Stomach (tissue), 19 donors: ENCODE measurements at places on chromosomes 16 and 17. TPM values are rescaled to one million over a fixed set of nuclear protein-coding genes. Genes with fewer than 3 reads are reported as not detected.

GRCh38 chr16:81549547-81550431, 105.2 kb downstream of the CMIP start:
- peaks cover 44% of the 10 kb centered on the region for H3K4me1 ChIP-seq
- DNase-seq, result no peak
- no peak overlapping the region for H3K27ac ChIP-seq

- DNase-seq, result no peak
- H3K27me3 ChIP-seq, result no peaks in the 10 kb centered on the region
- H3K4me3 ChIP-seq, result no peak overlapping the region
- H3K36me3 ChIP-seq, result peaks cover 97% of the 10 kb centered on the region
Measured at GRCh38 chr16:88628512-88628974, 9.8 kb upstream of the IL17C start.

GRCh38 chr16:3797473-3797872, 80.1 kb upstream of the TRAP1 start:
- peaks cover 9% of the 10 kb centered on the region for H3K36me3 ChIP-seq
- no peak overlapping the region for H3K27ac ChIP-seq
- no peak for DNase-seq
- H3K27me3 ChIP-seq, result no peaks in the 10 kb centered on the region
- H3K4me3 ChIP-seq, result no peak overlapping the region
- peaks cover 29% of the 10 kb centered on the region for H3K4me1 ChIP-seq

GRCh38 chr17:45228763-45229539, 7.3 kb downstream of the FMNL1 start:
- peak; percentile 70 for DNase-seq
- no peak overlapping the region for H3K4me3 ChIP-seq
- H3K4me1 ChIP-seq, result peaks cover 66% of the 10 kb centered on the region
- H3K27me3 ChIP-seq, result no peaks in the 10 kb centered on the region
- peak overlapping the region; percentile 92 for H3K27ac ChIP-seq

GRCh38 chr17:28331891-28332420, 3.3 kb downstream of the IFT20 start:
- H3K4me1 ChIP-seq, result peaks cover 46% of the 10 kb centered on the region
- no peak overlapping the region for H3K4me3 ChIP-seq
- no peak overlapping the region for H3K27ac ChIP-seq
- H3K36me3 ChIP-seq, result peaks cover 52% of the 10 kb centered on the region
- peak; percentile 14 for DNase-seq

- DNase-seq, result no peak
- no peaks in the 10 kb centered on the region for H3K36me3 ChIP-seq
- H3K27ac ChIP-seq, result no peak overlapping the region
- H3K4me1 ChIP-seq, result no peaks in the 10 kb centered on the region
Measured at GRCh38 chr16:28504707-28505404, 1.8 kb downstream of the IL27 start.

GRCh38 chr16:83100679-83101078, 473.9 kb downstream of the CDH13 start:
- no peaks in the 10 kb centered on the region for H3K4me1 ChIP-seq
- H3K4me3 ChIP-seq, result no peak overlapping the region
- DNase-seq, result no peak
- H3K27me3 ChIP-seq, result no peaks in the 10 kb centered on the region
- H3K27ac ChIP-seq, result no peak overlapping the region

GRCh38 chr17:27888945-27889344, 4.2 kb downstream of the LYRM9 start:
- no peak overlapping the region for H3K27ac ChIP-seq
- H3K36me3 ChIP-seq, result no peaks in the 10 kb centered on the region
- peak; percentile 40 for DNase-seq
- H3K4me1 ChIP-seq, result peaks cover 22% of the 10 kb centered on the region
- H3K4me3 ChIP-seq, result no peak overlapping the region

GRCh38 chr16:30065943-30066760, 592 bp downstream of the ALDOA start:
- peaks cover 63% of the 10 kb centered on the region for H3K4me1 ChIP-seq
- no peak for DNase-seq
- H3K27ac ChIP-seq, result peak overlapping the region; percentile 93

- H3K27me3 ChIP-seq, result no peaks in the 10 kb centered on the region
- no peak overlapping the region for H3K27ac ChIP-seq
- no peaks in the 10 kb centered on the region for H3K4me1 ChIP-seq
- no peak for DNase-seq
Measured at GRCh38 chr16:12613131-12613991, 190.3 kb downstream of the CPPED1 start.

- H3K27me3 ChIP-seq, result no peaks in the 10 kb centered on the region
- H3K36me3 ChIP-seq, result no peaks in the 10 kb centered on the region
- peaks cover 29% of the 10 kb centered on the region for H3K4me1 ChIP-seq
- H3K4me3 ChIP-seq, result no peak overlapping the region
Measured at GRCh38 chr17:37717627-37718323, 27.1 kb downstream of the HNF1B start.

- peak; percentile 19 for DNase-seq
- peak overlapping the region; percentile 63 for H3K27ac ChIP-seq
- no peaks in the 10 kb centered on the region for H3K36me3 ChIP-seq
- H3K27me3 ChIP-seq, result no peaks in the 10 kb centered on the region
- H3K4me3 ChIP-seq, result peak overlapping the region; percentile 46
Measured at GRCh38 chr16:67392301-67393059, 818 bp downstream of the TPPP3 start.

GRCh38 chr16:17372386-17372785, 98.4 kb downstream of the XYLT1 start:
- no peak for DNase-seq
- H3K27me3 ChIP-seq, result no peaks in the 10 kb centered on the region
- H3K4me3 ChIP-seq, result no peak overlapping the region
- peaks cover 37% of the 10 kb centered on the region for H3K4me1 ChIP-seq
- no peak overlapping the region for H3K27ac ChIP-seq
- H3K36me3 ChIP-seq, result no peaks in the 10 kb centered on the region

- no peak overlapping the region for H3K27ac ChIP-seq
- H3K4me3 ChIP-seq, result no peak overlapping the region
- peaks cover 12% of the 10 kb centered on the region for H3K27me3 ChIP-seq
- H3K36me3 ChIP-seq, result no peaks in the 10 kb centered on the region
Measured at GRCh38 chr16:86010680-86011141, 111.7 kb downstream of the IRF8 start.

DNA sequence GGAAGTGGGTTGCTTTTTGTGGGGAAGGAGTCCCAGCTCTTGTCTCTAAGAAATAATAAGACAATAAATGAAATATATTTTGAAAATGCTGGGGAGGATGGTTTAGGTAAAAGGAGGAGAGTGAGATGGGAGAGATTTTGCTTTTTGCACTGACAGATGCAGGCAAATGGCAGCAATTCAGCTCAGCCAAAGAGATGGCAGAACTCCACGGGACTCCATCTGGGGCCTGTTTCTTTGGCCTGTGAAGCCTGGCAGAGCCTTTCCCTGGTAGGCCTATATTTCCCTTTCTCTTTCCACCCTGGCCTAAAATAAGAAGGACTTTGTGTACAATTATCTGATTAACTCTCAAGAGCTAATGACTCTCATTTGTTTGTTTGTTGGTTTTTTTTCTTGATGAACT, 1525.1 kb downstream of the CDH11 start:
- no peak for DNase-seq
- H3K4me3 ChIP-seq, result no peak overlapping the region
- no peaks in the 10 kb centered on the region for H3K36me3 ChIP-seq
- no peak overlapping the region for H3K27ac ChIP-seq

GRCh38 chr16:71426069-71426879, 15.6 kb downstream of the TLE7 start:
- no peak overlapping the region for H3K27ac ChIP-seq
- no peaks in the 10 kb centered on the region for H3K4me1 ChIP-seq
- H3K27me3 ChIP-seq, result peaks cover 6% of the 10 kb centered on the region
- H3K4me3 ChIP-seq, result no peak overlapping the region
- DNase-seq, result peak; percentile 48

- no peaks in the 10 kb centered on the region for H3K27me3 ChIP-seq
- H3K4me1 ChIP-seq, result no peaks in the 10 kb centered on the region
- H3K27ac ChIP-seq, result no peak overlapping the region
- H3K4me3 ChIP-seq, result no peak overlapping the region
Measured at GRCh38 chr16:24139282-24139681, 116.9 kb upstream of the CACNG3 start.

DNA sequence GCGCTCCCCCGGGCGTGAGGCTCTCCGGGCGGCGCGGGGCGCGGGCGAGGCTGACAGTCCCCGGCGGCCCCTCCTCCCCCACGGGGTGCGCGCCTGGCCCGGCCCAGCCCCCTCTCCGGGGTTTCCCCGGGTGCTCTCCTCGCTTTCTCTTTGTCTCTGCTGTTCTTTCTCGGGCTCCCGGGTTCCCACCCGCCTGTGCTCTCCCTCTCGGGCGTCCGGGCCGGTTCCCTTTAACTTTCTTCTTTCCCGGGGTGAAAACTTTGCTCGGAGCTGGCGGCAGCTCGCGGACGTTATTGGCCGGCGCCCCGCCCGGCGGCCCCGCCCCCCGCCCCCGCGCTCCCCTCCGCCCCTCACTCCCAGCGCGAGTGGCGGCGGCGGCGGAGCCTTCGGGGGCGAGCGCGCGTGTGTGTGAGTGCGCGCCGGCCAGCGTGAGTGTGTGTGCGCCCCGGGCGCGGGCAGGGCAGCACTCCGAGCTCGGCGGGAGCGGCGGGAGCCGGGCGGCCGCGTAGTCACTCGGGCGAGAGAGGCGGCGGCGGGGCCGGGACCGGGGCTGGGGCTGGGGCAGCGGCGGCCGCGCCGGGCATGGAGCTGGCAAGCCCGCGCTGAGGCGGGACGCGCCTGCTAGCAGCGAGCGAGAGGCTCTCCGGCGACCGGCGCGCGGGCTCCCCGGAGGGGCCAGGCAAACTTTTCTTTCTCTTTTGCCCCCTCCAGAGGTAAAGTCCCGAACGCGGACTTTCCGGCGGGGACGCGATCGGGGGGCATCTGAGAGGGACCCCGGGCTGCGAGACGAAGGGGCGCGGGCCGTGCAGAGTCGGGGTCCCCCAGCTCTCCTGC, at the start of gene NTN1:
NTN1 (plus strand) TSS at position 353 of the 834 bp plus-strand sequence. CDS start 864 bp downstream, outside the sequence.
- peak within 1 kb of the TSS; percentile 57 for H3K4me3 ChIP-seq
- DNase-seq, result peak; percentile 52
- no peaks in the 10 kb centered on the region for H3K36me3 ChIP-seq
- peaks cover 23% of the 10 kb centered on the region for H3K4me1 ChIP-seq

- H3K27ac ChIP-seq, result no peak overlapping the region
- no peaks in the 10 kb centered on the region for H3K27me3 ChIP-seq
- H3K36me3 ChIP-seq, result no peaks in the 10 kb centered on the region
- DNase-seq, result no peak
- H3K4me3 ChIP-seq, result no peak overlapping the region
Measured at GRCh38 chr16:19776147-19776546, 58.1 kb downstream of the IQCK start.

DNA sequence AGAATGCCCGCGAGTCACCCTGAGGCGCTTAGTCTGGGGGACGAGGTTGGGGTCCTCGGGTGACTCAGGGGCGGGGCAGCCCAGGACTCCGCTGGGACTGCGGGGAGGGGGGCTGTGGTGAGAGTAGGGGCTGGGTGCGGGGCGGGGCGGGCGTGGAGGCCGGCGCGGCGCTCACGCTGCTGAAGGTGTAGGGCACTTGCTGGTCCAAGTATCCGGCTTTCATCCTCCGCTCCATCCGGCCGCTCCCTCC, 832 bp downstream of the ETV4 start:
- H3K36me3 ChIP-seq, result no peaks in the 10 kb centered on the region
- peak overlapping the region; percentile 40 for H3K27ac ChIP-seq
- H3K4me1 ChIP-seq, result peaks cover 39% of the 10 kb centered on the region
- peak overlapping the region; percentile 56 for H3K4me3 ChIP-seq
- no peak for DNase-seq

GRCh38 chr17:5419959-5420653, at the start of gene RPAIN:
Gene RPAIN, plus strand, starts transcription at chr17:5420182. Its CDS starts 29 bp downstream, at chr17:5420211.
- peak within 1 kb of the TSS; percentile 92 for H3K27ac ChIP-seq
- DNase-seq, result peak; percentile 88
- peak within 1 kb of the TSS; percentile 88 for H3K4me3 ChIP-seq
- H3K27me3 ChIP-seq, result no peaks in the 10 kb centered on the region
- H3K36me3 ChIP-seq, result peaks cover 58% of the 10 kb centered on the region

- peaks cover 4% of the 10 kb centered on the region for H3K4me1 ChIP-seq
- H3K4me3 ChIP-seq, result no peak overlapping the region
- H3K27ac ChIP-seq, result no peak overlapping the region
- DNase-seq, result no peak
- H3K27me3 ChIP-seq, result no peaks in the 10 kb centered on the region
Measured at GRCh38 chr16:48225456-48225855, 18.6 kb upstream of the LONP2 start.

DNA sequence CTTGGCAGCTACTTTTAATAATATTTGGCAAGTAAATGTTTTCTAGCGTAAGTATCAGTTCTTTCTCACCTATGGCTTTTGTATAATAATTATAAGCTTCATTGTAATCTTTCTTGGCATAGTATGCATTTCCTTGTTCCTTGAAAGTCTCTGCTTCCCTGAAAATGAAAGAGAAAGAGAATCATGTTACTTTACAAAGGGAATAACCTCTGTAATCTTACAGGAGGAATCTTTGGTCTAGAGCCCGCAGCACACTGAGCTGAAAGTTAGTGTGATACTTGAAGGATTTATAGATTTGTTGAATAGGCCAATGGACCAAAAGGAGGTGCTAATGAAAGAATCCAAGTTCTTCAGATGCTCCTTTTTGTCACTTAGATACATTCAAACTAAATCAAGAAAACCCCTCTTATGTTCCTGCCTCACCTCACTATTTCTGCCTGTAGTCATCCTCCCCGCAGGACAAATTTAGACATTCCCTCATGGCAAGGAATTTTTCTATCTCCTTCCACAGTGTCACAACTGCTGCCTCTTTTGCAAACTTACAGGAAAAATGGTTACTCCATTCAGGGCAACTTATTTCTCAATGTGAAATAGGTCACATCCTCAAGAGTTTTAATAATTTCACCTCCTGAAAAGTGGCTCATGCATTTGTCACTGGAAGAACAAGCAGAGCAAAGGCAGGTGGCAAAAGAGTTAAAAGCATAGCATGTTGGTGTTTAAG, 16.7 kb downstream of the DNAJC7 start:
- no peak overlapping the region for H3K4me3 ChIP-seq
- peaks cover 70% of the 10 kb centered on the region for H3K36me3 ChIP-seq
- H3K27me3 ChIP-seq, result no peaks in the 10 kb centered on the region
- DNase-seq, result no peak
- H3K27ac ChIP-seq, result peak overlapping the region; percentile 42
- H3K4me1 ChIP-seq, result peaks cover 39% of the 10 kb centered on the region

DNA sequence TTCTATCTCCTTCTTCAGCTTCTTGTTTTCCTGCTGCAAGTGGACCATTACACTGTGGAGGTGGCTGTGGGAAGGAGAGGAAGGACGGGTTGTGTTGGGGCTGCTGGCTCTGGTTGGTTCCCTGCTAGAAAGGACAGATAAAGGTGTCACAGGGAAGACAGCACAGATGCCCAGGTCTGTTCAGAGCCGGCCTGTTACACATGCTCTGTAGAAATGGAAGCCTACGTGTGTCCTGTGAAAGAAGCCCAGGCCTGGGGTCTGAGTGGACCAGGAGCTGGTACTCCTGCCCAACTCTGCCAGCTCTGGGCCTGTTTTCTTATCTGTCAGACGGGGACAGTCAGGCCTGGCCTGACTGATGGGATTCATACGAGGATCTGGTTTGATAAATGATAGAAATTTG, 26.4 kb downstream of the DHX38 start:
- no peak for DNase-seq
- peaks cover 5% of the 10 kb centered on the region for H3K4me1 ChIP-seq
- no peak overlapping the region for H3K4me3 ChIP-seq
- H3K27me3 ChIP-seq, result no peaks in the 10 kb centered on the region
- no peak overlapping the region for H3K27ac ChIP-seq
- no peaks in the 10 kb centered on the region for H3K36me3 ChIP-seq

The ATP2C2 gene
- total RNA-seq, result 5.5 TPM

The CACNA1G gene
- not detected for total RNA-seq

The WNT3 gene
- total RNA-seq, result not detected

The SLC9A5 gene
- total RNA-seq, result 0.92 TPM

The EFNB3 gene
- not detected for total RNA-seq

The CDK5R1 gene
- not detected for total RNA-seq

The DPEP2 gene
- 5.2 TPM for total RNA-seq

The RAB11FIP4 gene
- total RNA-seq, result 121 TPM

The SERPINF2 gene
- 1.7 TPM for total RNA-seq

The G6PC1 gene
- not detected for total RNA-seq
